ENCODE measurements at places on chromosomes 3 and 15. TPM values are rescaled to one million over a fixed set of nuclear protein-coding genes. Genes with fewer than 3 reads are reported as not detected.

DNA sequence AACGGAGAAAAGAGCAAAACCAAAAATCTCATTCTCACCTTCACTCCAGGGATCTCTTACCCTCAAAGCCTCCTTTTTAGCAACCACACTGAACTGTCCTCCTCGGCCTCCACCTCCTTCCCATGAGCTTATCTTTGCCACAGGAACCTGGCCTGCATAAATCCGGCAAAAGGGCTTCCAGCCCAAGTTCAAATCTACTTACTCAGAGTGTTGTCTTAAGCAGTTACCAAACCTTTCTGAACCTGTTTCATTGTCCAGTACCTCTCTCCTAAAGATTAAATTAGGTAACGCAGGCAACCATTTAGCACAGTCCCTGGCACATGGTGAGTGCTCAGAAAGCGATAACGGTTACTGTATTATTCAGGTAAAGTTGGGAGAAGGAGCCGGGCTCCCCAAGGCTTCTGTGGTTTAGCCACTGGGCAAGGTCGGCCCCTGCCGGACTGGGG lies 777 bp downstream of the CIB1 start:
- no peaks in the 10 kb centered on the region for H3K27me3 ChIP-seq
- H3K36me3 ChIP-seq, result peaks cover 44% of the 10 kb centered on the region
- DNase-seq, result no peak
- peak overlapping the region; percentile 93 for H3K4me3 ChIP-seq
- H3K4me1 ChIP-seq, result peaks cover 41% of the 10 kb centered on the region

The FGF12 gene
- 19.5 TPM for total RNA-seq

DNA sequence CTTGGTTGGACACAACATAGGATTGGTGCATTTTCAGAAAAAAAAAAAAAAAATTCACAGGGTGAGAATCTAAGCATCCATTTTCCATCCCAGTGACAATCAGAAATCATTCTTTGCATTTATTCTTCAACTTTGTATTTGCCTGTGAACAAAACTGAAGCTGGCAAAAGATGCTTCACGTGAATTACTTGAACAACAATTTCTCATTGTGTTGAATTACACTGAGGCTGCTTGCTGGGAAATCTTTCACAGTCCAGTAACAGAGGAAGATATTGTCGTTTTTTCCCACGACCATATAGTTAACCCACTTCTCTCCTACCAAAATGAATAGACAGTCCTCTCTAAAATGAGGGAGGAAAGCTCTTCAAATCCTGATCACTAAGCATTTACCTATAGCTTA lies 4.3 kb upstream of the SLCO3A1 start:
- H3K27me3 ChIP-seq, result no peaks in the 10 kb centered on the region
- no peak for DNase-seq
- no peaks in the 10 kb centered on the region for H3K36me3 ChIP-seq
- no peak overlapping the region for H3K27ac ChIP-seq
- H3K4me3 ChIP-seq, result no peak overlapping the region

The ARHGEF3 gene
- total RNA-seq, result 9.0 TPM

The CCPG1 gene
- total RNA-seq, result 38.9 TPM

The ANKRD63 gene
- total RNA-seq, result not detected

DNA sequence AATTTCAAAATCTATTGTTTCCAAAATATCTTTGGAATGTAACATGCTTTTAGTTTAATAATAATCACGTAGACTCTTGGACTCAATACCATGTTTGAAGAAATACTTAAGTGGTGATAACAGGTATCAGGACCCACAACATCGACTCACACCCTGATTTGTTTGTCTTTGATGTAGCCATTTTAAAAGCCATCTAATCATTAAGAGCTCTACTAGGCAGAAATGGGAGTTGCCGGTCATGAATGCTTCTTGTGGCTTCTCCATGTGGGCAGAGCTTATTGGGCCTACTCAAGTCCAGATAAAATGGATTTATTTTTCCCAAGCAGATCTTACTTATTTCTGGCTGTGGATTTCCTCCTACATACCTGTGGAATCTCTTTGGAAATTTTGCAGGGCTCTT lies 261.6 kb upstream of the NR2F2 start:
- no peaks in the 10 kb centered on the region for H3K36me3 ChIP-seq
- H3K27ac ChIP-seq, result no peak overlapping the region
- no peaks in the 10 kb centered on the region for H3K4me1 ChIP-seq
- no peak overlapping the region for H3K4me3 ChIP-seq
- DNase-seq, result no peak

DNA sequence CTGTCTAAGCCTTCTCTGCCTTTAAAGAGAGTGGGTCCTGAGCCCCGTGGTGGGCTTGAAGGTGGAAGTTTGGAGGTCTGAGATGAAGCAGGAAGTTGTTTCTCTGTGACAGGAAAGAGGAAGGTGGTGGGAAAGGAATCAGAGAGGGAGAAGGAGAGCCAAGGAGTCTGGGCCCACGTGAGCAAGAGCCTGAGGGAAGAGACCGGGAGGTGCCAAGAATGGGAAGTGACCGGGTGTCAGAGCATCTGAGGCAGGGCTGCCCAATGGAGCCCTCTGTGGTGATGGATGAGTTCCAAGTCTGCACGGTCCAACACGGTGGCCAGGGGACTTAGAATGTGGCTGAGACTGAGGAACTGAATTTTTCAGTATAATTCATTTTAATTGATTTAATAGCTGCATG lies 24.6 kb downstream of the ALDH1L1 start:
- no peak overlapping the region for H3K4me3 ChIP-seq
- peaks cover 50% of the 10 kb centered on the region for H3K36me3 ChIP-seq
- H3K4me1 ChIP-seq, result no peaks in the 10 kb centered on the region
- DNase-seq, result peak; percentile 42
- no peak overlapping the region for H3K27ac ChIP-seq
- no peaks in the 10 kb centered on the region for H3K27me3 ChIP-seq

The ESYT3 gene
- total RNA-seq, result not detected

The CATSPER2 gene
- total RNA-seq, result 2.1 TPM

GRCh38 chr3:141346418-141346817 lies 21.9 kb upstream of the ZBTB38 start:
- H3K27me3 ChIP-seq, result no peaks in the 10 kb centered on the region
- no peak overlapping the region for H3K4me3 ChIP-seq
- DNase-seq, result no peak

The AP3B2 gene
- 2.1 TPM for total RNA-seq

GRCh38 chr15:51025454-51025846 lies 69.3 kb downstream of the TNFAIP8L3 start:
- H3K36me3 ChIP-seq, result no peaks in the 10 kb centered on the region
- no peak overlapping the region for H3K4me3 ChIP-seq
- H3K4me1 ChIP-seq, result peaks cover 2% of the 10 kb centered on the region
- no peak overlapping the region for H3K27ac ChIP-seq
- DNase-seq, result no peak

GRCh38 chr15:42494998-42495360 lies 455 bp upstream of the SNAP23 start:
- no peaks in the 10 kb centered on the region for H3K36me3 ChIP-seq
- peak overlapping the region; percentile 76 for H3K4me3 ChIP-seq
- H3K27ac ChIP-seq, result peak overlapping the region; percentile 83
- H3K27me3 ChIP-seq, result no peaks in the 10 kb centered on the region

The DISP2 gene
- total RNA-seq, result 0.42 TPM

DNA sequence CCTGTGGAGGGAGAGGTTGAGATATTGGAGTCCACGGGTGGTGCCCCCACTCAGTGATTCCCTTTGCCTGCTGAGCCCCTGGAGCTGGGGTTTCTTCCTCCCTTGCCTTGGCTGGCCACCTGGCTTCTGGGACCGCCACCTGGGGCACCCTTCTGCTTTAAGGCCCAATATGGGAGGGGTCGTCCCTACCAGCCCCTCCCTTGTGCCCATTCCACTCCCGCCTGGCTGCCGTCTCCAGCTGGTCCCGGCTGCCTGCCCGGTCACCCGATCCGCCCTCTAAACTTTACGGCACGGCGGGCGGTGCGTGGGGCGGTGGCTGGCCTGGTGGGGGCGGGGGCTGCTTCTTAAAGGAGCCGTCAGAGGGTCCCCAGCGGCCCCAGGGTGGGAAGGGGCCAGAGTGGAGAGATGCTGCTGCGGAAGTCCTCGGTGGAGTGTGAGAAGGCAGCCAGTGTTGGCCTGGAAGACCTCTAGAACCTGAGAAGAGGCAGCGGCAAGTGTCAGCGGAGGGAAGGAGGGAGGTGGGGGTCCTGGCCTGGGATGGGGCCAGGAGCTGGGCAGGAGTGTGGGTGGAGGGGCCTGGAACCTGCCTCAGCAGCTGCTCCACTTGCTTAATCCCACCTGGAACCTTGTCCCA lies 1.6 kb upstream of the SEMA3B start:
- peak overlapping the region; percentile 60 for H3K4me3 ChIP-seq
- DNase-seq, result no peak
- H3K36me3 ChIP-seq, result no peaks in the 10 kb centered on the region

GRCh38 chr3:139519998-139520737 lies 19.4 kb downstream of the RBP1 start:
- no peaks in the 10 kb centered on the region for H3K4me1 ChIP-seq
- H3K27ac ChIP-seq, result no peak overlapping the region
- DNase-seq, result peak; percentile 84
- no peak overlapping the region for H3K4me3 ChIP-seq
- no peaks in the 10 kb centered on the region for H3K36me3 ChIP-seq
- H3K27me3 ChIP-seq, result no peaks in the 10 kb centered on the region

The SLC9C1 gene
- total RNA-seq, result not detected

DNA sequence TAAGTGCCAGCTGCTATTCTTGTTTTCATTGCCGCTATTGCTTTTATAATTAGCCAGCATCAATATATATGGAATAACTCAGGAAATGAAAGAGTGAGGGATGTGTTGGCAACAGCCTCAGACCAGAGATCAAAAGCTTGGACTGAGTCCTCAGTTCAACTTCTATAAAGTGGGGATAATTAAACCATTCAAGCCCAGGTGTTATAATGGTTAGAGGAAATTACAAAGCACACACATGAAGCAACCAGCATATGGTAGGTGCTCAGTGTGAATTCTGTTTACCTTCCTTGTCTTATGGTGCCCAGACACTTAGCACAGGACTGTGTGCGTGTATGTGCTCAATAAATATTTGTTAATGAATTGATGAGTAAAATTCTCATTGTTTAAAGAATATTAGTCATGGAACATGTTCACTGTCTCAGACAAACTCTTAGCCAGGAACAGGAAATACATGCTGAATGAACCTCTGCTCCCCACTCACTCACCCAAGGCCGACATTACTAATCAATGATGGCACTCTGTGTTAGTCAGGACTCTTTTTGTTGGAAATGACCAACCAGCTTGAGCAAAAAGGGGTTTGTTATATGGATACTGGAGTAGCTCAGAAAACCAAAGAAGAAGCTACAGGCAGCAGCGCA lies 16.7 kb upstream of the CCDC174 start:
- H3K27ac ChIP-seq, result no peak overlapping the region
- H3K4me1 ChIP-seq, result no peaks in the 10 kb centered on the region
- H3K27me3 ChIP-seq, result peaks cover 45% of the 10 kb centered on the region
- H3K4me3 ChIP-seq, result no peak overlapping the region
- DNase-seq, result no peak

DNA sequence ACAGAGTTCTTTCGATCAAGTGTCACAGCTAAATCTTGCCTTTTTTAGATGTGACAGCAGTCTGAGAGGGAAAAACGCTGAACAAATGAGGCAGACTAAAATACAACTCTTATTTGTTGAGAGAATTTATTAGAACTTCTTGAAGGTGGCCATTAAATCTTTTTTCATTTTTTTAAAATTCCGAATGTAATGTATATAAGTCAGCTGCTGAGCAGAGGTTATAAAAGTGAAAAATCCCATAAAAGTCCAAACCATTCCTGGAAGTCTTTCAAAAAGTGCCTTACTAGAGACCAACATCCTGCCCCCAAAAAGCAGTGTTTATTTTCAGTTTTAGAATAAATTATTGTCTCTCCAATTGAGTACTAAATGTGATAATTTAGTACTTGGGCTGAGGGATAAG lies 3.1 kb downstream of the TSEN2 start:
- H3K4me3 ChIP-seq, result no peak overlapping the region
- H3K36me3 ChIP-seq, result peaks cover 26% of the 10 kb centered on the region
- H3K27ac ChIP-seq, result no peak overlapping the region

DNA sequence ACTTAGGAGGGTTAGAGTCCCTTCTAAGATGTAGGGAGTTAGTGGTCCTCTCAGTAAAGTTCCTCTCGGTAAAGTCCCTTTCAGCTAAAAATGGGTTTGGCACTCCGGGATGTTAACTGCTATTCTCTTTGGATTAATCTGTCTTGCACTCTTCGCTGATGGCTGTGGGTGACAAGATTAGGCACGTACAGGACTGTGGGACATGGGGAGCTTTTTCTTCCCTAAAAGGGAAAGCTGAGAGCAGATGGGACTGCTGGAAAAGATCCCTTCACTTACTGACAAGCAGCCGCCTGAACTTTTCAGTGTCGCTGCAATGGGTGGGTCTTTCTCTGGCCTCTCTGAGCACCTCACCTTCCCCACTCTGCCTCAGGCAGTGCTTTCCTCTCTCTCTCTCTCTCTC lies 16.4 kb upstream of the HHATL start:
- H3K4me3 ChIP-seq, result no peak overlapping the region
- H3K27ac ChIP-seq, result no peak overlapping the region
- no peaks in the 10 kb centered on the region for H3K27me3 ChIP-seq
- DNase-seq, result no peak
- no peaks in the 10 kb centered on the region for H3K36me3 ChIP-seq
- H3K4me1 ChIP-seq, result no peaks in the 10 kb centered on the region

- no peak overlapping the region for H3K4me3 ChIP-seq
- no peak overlapping the region for H3K27ac ChIP-seq
- H3K27me3 ChIP-seq, result peaks cover 20% of the 10 kb centered on the region
- H3K36me3 ChIP-seq, result no peaks in the 10 kb centered on the region
- no peak for DNase-seq
These were observed 140.4 kb upstream of the ATP2B2 start for GRCh38 chr3:10645800-10646199.

GRCh38 chr15:90660195-90660998 lies 56.7 kb upstream of the BLM start:
- H3K27me3 ChIP-seq, result no peaks in the 10 kb centered on the region
- no peak for DNase-seq
- peak overlapping the region; percentile 68 for H3K27ac ChIP-seq
- peaks cover 25% of the 10 kb centered on the region for H3K4me1 ChIP-seq
- H3K4me3 ChIP-seq, result peak overlapping the region; percentile 22
- H3K36me3 ChIP-seq, result no peaks in the 10 kb centered on the region

Data from esophagus muscularis mucosa (tissue), 4 donors.